ENCODE measurements at places on chromosomes 6 and 20.

- DNase-seq, result no peak
These were observed 57.2 kb upstream of the ARHGAP18 start for GRCh38 chr6:129766959-129767728.

DNA sequence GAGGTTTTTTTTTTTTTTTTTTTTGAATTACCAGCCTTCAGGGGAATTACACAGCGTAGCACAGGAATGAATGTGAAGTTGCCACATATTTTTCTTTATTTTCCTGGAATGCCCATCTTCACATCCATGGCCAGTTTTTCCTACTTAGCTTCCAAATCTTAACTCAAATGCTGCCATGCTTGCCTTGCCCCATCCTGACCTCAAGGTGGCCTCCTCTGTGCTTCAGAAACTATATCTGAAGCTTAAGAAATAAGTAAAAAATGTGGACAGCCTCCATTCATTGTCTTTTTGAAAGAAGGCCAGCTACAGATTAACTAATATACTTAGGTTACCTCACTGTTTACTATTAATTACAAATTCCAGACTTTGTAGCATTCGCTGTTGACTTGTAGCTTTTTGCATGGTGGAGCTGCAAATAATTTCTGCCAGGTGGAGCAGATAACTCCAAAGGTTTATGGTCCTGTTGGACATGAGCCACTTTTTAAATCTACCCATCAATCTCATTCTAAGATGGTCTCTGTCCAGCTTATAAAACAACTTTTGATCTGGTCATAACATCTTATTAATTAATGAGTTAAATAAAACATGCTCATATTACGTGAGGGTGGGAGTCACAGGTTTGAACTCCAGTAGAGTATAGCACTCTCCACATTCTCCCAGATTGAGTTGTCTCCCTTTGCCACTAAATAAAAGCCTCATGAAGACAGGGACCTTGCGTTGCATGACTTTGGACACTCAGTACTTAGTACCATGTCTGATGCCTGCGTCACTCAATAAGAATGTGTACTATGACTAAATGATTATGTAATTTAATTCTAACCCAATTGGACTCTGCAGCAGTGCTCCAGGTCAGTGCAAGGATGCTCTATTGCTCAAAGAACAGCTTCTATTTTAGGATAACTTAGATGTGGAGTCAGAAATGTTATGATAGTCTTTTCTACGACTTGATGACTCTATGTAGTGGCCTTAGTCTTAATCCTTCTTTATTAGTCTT is 678.6 kb upstream of the CITED2 start:
- no peak for DNase-seq

GRCh38 chr20:37977338-37977737 is 55.9 kb downstream of the TTI1 start:
- DNase-seq, result no peak

GRCh38 chr6:133203344-133203697 is 37.8 kb upstream of the EYA4 start:
- no peak for DNase-seq

GRCh38 chr6:26243132-26243531 is 121.9 kb upstream of the BTN3A2 start:
- no peak for DNase-seq

GRCh38 chr20:46894971-46895905 is 595 bp downstream of the EYA2 start:
- DNase-seq, result no peak

GRCh38 chr6:118383924-118384323 is 164.2 kb upstream of the PLN start:
- DNase-seq, result no peak

Measured in stimulated activated CD8-positive, alpha-beta memory T cell treated with anti-CD3 and anti-CD28 coated beads, Interleukin-2, amount 100 ng/mL, for 1 hour (primary cell).